ENCODE measurements at places on chromosomes 11 and 22. TPM values are rescaled to one million over a fixed set of nuclear protein-coding genes. Genes with fewer than 3 reads are reported as not detected.

DNA sequence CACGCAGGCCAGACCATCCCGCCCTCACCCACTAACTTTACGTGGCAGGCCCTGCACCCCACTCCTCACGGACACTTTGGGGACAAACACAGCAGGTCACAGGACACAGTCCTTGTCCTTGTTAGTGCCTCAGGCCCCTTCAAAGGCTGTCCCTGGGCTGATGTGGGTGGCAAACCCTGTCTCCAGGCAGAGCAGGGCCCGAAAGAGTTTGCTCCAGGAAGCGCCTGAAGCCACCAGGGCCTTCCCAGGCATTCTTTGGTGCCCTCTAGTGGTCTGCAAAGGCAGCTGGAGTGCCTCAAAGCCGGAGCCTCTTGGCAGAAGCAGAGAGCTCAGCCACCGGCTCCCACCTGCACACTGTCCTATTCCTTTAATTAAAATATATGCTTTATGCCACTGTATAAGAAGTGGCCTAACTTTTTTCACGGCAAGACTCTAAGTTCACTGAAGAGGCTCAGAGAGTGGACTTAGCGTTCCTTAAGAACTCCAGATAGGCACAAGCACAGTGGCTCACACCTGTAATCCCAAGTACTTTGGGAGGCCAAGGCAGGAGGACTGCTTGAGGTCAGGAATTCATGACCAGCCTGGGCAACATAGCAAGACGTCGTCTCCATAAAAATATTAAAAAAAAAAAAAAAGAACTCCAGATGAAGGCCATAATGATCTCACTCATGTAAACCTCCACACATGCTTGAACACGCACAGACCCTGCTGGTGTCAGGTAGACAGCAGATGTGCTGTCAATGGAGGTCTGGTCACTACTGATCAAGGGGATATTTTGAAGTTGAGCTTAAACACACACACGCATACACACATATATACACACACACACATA is 11.1 kb downstream of the TXN2 start:
- peak; percentile 94 for DNase-seq

- DNase-seq: peak; percentile 15
Measured at GRCh38 chr22:35950262-35950661, 78.4 kb downstream of the RBFOX2 start.

The APOBEC3G gene
- total RNA-seq: 6.6 TPM

GRCh38 chr11:3671334-3672254 is at the start of gene CHRNA10:
CHRNA10 (minus strand) TSS chr11:3671384; CDS start chr11:3671312, 72 bp downstream.
- DNase-seq: no peak

- DNase-seq: no peak
Measured at GRCh38 chr22:48098243-48098920, 1335.9 kb downstream of the TBC1D22A start.

The SLC22A9 gene
- total RNA-seq: not detected

Measured in tongue (tissue), 3 donors.